ENCODE measurements at places on chromosomes 2 and 18.

DNA sequence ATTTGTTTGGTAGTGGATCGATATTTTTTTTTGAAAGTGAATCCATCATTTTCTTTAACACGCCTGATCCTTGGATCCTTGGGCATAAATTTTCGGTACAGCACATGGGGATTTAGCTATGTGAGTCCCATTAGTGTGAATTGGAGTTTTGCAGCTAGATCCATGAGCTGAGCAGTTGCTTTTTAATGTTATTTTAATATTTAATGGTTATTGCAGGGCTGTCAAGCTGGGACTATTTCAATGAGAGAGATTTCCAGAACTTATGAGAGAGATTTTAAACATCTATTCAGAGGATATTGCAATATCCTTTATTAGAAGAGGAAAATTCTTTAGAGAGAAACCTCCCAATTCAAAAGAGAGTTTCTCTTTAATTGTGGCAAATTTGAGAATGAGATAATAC, 35.6 kb upstream of the TCF4 start:
- DNase-seq, result no peak

- no peak for DNase-seq
Observed at GRCh38 chr2:55092439-55092838, 42.2 kb upstream of the RTN4 start.

GRCh38 chr2:183937220-183937619, 661.1 kb upstream of the ZNF804A start:
- DNase-seq, result no peak

DNA sequence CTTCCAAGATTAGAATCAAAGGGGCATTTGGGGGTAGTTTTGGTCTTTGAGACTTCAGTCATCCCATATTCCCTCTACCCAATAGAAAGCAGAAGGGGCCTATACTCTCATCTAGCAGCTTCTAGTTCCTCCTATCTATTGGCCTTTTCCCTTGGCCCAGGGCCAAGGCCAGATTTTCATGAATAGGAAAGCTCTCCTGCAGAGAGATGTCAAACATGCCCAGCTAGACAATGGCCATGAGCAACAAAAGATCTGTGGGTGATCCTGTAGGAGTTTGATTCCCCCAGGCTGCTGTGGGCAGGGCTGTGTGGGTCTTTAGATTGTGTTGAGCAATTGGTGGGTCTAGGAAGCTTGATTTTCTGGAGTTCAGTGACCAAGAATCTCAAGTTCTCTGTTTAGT, 2.9 kb upstream of the ADCYAP1 start:
- no peak for DNase-seq

DNA sequence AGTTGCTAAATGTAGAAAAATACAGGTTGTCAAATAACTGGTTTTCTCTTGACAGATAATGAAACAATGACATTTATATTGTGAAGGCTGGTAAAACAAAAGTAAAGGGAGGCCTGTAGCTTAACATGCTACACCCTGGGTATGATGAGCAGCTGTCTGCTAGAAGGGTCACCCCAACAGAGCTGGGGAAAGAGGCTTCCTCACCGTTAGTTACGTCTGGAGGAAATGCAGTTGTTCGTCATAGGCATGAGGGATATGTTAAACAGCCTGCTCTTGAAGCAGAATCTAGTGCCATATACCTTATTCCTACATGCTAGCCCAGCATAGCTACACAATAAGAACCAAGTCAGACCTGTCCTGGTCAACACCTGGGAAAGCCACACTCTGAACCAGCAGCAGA, 49.9 kb downstream of the LPIN2 start:
- DNase-seq, result peak; percentile 37

- no peak for DNase-seq
Observed at GRCh38 chr2:71494523-71495155, 41.3 kb downstream of the DYSF start.

GRCh38 chr18:48161911-48162698, 231.6 kb upstream of the SMAD2 start:
- no peak for DNase-seq

- no peak for DNase-seq
Observed at GRCh38 chr2:219789476-219789875, 162.0 kb downstream of the SLC4A3 start.

- no peak for DNase-seq
Observed at GRCh38 chr2:189505492-189505891, 64.2 kb downstream of the WDR75 start.

DNA sequence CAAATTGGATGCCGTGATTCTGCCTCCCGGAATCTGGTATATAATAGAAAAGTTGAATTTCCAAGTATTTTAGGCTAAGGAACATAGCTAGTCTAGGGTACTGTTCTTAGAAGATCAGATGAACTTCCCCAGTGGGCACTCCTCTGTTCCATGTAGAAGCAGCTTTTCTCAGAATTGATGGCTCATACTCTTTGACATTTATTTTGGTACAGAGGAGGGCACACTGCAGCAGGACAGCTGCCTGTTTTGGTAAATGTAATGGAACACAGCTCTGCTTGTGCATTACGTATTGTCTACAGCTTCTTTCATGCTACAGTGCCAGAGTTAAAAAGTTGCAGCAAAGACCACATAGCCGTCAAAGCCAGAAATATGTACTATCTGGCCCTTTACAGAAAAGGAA, 10.8 kb downstream of the YPEL5 start:
- DNase-seq, result no peak

DNA sequence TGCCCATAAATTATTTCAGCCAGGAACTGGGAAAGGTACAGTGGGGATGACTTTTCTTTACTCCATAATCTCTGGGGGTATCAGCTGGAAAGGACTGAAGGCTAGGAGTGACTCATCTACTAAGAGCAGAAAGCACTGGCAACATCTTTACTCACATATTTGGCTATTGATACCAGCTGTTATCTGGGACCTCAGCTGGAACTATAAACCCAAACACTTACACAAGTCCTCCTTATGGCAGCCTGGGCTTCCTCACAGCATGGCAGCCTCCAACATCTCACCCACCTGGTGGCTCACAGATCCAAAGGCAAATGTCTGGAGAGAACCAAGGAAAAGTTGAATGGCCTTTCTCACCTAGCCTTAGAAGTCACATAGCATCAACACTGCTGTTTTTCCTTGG, 379.0 kb upstream of the RND3 start:
- DNase-seq, result no peak

DNA sequence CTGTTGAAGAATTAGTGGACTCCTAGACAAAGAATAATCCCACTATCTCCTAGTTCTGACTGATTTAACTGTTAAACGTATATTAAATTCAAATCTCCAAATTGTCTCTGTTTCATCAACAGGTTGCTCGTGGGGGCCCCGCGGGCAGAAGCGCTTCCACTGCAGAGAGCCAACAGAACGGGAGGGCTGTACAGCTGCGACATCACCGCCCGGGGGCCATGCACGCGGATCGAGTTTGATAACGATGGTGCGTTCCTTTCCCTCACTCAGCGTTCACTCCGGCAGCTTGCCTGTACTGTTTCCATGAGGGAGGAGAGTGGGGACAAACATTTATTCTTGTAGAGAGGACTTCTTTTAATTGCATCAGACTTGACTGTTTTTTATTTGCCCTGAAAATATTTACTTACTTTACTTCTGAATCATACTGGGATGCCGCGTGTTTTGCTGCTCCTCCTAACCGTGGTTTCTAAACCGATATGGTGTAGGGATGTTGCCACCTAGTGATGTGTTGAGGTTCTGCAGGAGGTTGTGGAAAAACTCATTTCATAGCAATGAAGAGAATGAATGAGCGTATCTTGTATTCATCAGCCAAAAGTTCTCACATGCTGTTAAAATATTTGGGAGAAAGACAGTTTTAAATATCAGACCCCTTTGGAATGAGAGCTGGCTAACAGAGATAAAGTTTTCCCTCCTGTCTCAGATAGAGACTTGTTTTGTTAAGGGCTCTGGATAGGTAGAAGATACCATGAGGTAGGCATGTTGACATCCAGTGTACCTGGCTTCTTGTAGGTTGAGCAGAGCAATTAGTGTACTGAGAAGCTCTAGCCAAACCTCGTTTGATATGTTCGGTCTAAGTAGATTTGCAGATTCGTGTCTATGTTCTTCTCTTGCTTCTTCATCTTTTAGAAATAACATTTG, 38.3 kb downstream of the ITGA6 start:
- peak; percentile 56 for DNase-seq

- no peak for DNase-seq
Observed at GRCh38 chr2:224202281-224202865, 163.3 kb upstream of the SERPINE2 start.

DNA sequence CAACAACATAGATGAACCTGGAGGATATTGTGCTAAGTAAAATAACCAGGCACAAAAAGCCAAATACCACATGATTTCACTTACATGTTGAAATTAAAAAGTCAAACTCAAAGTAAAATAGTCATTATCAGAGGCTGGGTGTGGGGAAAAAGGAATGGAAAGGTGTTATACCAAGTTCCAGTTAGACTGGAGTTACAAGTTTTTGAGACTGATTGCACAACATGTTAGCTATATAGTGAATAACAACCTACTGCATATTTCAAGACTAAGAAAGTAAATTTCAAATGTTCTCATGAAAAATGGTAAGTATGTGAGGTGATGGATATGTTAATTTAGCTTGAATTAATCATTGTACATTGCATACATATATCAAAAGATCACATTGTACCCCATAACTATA, 116.8 kb upstream of the HNMT start:
- DNase-seq, result no peak

- no peak for DNase-seq
Observed at GRCh38 chr18:39699340-39699964, 2133.9 kb upstream of the CELF4 start.

DNA sequence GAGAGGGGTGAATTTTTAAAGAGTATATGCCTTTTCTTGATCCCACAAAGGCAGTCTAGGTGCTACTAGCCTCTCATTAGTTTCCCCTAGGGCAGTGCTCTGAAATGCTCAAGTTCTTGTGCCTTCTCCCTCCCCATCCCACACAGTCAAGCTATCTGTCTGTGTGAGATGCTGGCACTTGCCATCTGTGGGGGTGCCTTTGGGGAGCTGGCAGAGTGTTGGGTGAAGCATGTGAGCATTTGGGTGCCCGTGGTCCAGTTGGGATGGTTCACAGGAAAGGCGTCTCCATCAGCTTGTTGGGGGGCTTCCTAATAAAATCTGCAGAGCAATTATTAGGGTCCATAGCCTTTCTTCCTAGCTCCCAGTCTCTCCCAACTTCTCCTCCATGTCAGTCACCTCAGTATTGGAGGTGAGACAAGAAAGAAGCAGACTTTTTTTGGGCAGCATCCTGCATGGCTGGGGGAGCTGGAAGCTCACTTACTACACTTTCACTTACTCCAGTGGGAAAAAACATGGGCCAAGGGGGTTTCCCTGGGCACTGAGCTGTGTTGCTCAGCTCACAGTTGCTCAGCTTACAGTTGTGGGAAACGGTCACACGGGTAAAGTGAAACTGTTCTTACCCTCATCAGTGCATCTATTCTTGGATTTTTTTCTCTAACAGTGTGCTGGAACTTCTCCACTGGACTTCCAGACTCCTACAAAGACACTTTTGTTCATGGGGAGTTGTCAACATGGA, 29.3 kb downstream of the COLEC11 start:
- no peak for DNase-seq

- DNase-seq, result peak; percentile 12
Observed at GRCh38 chr18:13629841-13630715, 96.3 kb downstream of the FAM210A start.

DNA sequence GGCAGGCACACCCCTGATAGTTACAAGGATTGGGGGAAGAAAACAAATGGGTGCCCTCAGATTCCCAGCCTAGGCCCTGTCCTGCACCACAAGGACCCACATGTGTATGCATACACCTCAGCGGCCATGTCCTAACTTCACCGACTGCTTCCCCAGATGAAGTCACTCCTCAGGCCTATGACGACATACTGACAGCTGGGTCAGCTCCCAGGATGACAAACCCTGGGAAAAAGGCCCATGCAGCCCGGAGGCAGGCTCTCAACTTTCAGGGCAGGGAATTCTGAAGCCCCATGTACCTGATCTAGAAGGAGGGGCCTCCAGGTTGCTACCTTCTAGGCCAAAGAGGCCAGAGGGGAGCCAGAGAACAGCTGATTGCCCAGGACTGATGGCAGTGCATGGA, 11.0 kb upstream of the PLEKHM3 start:
- no peak for DNase-seq

GRCh38 chr18:79493801-79494211, 98.1 kb downstream of the NFATC1 start:
- DNase-seq, result no peak

DNA sequence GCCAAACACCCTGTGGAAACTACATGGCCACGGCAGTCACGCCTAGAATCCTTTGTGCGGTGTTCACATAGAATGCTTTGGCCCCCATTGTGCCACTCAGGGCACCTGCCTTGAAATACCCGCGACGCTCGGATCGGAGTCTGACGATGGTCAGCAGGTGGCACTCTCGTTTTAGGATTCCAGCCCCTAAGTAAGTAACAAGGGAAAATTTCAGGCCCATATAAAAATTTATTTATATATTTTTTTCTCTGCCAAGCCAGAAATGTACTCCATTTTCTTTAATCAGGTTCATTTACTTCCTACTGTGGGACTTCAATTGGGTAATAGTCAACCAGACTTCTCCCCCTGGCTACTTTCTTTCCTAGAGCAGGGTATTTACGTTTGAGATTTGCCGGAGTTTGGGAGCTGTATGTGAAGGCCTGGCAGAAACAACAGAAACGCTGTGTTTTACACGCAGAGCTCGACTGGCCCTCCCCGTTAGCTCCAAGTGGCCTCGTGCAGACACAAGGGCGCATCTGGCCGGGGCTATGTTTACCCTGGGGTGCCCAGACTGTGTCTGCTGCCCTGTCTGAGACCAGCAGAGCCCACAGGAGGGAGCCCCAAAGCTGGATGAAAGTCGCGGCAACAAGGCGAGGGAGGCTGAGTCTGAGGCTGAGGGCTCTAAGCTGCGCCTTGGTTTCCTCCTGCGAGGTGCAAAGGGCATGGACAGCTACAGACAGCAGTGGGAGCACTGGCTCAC, 41.6 kb downstream of the LRRC30 start:
- DNase-seq, result no peak

GRCh38 chr2:176565641-176566323, 296.5 kb downstream of the MTX2 start:
- no peak for DNase-seq

DNA sequence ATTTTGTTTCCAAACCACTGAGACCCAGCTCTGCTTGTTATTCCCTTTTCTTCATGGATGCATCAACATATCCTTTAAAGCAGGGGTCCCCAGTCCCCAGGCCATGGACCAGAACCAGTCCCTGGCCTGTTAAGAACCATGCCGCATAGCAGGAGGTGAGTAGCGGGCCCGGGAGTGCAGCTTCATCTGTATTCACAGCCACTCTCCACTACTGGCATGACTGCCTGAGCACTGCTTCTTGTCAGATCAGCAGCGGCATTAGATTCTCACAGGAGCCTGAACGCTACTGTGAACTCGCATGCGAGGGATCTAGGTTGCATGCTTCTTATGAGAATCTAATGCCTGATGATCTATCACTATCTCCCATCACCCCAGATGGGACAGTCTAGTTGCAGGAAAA, 1.6 kb upstream of the POLI start:
- DNase-seq, result no peak

GRCh38 chr2:99166218-99166617, 11.5 kb downstream of the LIPT1 start:
- no peak for DNase-seq

DNA sequence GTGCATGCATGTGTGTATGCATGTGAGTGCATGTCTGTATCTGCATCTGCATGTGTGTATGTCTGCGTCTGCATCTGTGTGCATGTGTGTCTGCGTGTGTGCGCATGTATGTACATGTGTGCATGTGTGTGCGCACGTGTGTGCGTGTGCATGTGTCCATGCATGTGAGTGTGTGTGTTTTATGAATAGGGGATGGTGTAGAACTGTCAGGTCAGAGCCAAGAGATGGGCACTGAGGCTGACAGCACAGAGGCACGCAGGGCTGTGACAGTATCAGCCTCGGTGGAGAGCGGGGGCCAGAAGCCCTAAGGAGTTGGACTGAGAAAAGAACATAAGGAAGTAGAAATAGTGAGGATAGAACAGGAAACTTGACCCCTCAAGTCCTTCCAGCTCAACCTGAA, 494.0 kb upstream of the MYT1L start:
- no peak for DNase-seq
